Progenitor cell of endocrine pancreas (in vitro differentiated cells): ENCODE measurements at places on chromosomes 4 and X. TPM values are rescaled to one million over a fixed set of nuclear protein-coding genes. Genes with fewer than 3 reads are reported as not detected.

- no peak within 1 kb of the TSS for H3K27ac ChIP-seq
These were observed at the start of gene DGKK for GRCh38 chrX:50470103-50471031. Gene DGKK, minus strand, starts transcription at chrX:50470825. Its CDS starts 147 bp downstream, at chrX:50470678.

GRCh38 chr4:7041246-7041645 is 1.9 kb upstream of the TADA2B start:
- peaks cover 7% of the 10 kb centered on the region for H3K27me3 ChIP-seq
- no peak for DNase-seq
- peak overlapping the region; percentile 80 for H3K4me3 ChIP-seq
- H3K4me1 ChIP-seq, result peaks cover 25% of the 10 kb centered on the region
- peaks cover 2% of the 10 kb centered on the region for H3K36me3 ChIP-seq

Gene MGAT4D
- total RNA-seq, result not detected in 2 replicates

Gene OPRPN
- not detected in 2 replicates for total RNA-seq

GRCh38 chrX:115362334-115363095 is 73.0 kb downstream of the LUZP4 start:
- no peaks in the 10 kb centered on the region for H3K36me3 ChIP-seq
- H3K27me3 ChIP-seq, result no peaks in the 10 kb centered on the region
- H3K27ac ChIP-seq, result no peak overlapping the region

GRCh38 chr4:144499777-144500176 is 146.2 kb upstream of the HHIP start:
- no peak overlapping the region for H3K27ac ChIP-seq
- no peaks in the 10 kb centered on the region for H3K36me3 ChIP-seq
- no peak overlapping the region for H3K4me3 ChIP-seq
- peaks cover 3% of the 10 kb centered on the region for H3K27me3 ChIP-seq
- peaks cover 7% of the 10 kb centered on the region for H3K4me1 ChIP-seq

DNA sequence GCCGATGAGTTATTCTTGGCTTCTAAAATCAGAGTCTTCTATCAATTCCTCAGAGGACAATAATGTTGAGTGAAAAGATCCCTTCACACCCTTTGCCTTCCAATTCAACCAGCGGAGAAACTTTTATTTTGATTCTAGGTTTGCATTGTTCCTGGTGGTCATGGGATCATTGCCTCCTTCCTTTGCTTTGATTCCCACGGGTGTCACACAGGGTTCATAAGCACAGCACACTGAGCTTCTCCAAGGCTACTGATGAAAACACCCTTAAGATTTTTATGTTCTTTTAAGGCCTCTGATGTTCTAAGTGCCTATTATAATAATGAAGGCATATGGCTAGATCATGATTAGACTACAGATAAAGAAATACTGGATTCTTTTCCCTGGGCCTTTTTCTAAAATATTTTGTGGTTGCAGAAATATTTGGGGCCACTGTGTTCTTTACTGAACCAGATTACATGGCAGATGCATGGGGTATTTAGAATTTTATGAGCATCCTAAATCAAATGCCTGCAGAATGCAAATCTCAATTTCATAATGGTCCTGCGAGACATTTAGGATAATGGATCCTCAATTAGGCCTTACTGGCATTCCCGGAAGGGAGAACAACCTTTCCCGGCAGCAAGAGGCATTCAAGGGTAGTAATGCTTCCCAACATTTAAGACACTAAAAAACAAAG is 43.9 kb upstream of the FGFBP2 start:
- no peak overlapping the region for H3K4me3 ChIP-seq
- H3K36me3 ChIP-seq, result peaks cover 14% of the 10 kb centered on the region
- H3K27ac ChIP-seq, result no peak overlapping the region
- no peaks in the 10 kb centered on the region for H3K4me1 ChIP-seq

Gene WFS1
- total RNA-seq, result 31.3 and 37.9 TPM in 2 replicates

DNA sequence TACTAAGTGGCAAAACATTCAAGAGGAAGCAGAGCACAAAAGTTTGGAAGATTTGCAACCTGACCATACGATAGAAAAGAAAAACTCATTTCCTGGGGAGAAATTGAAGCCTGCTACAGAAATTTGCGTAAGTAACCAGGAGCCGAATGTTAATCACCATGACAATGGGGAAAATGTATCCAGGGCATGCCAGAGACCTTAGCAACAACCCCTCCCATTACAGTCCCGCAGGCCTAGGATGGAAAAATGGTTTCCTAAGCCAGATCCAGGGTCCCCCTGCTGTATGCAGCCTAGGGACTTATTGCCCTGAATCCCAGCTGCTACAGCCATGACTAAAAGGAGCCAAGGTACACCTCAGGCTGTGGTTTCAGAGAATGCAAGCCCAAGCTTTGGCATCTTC is 472.2 kb upstream of the KLHL4 start:
- no peak overlapping the region for H3K27ac ChIP-seq
- no peaks in the 10 kb centered on the region for H3K36me3 ChIP-seq
- H3K27me3 ChIP-seq, result no peaks in the 10 kb centered on the region
- peaks cover 5% of the 10 kb centered on the region for H3K4me1 ChIP-seq
- H3K4me3 ChIP-seq, result no peak overlapping the region

DNA sequence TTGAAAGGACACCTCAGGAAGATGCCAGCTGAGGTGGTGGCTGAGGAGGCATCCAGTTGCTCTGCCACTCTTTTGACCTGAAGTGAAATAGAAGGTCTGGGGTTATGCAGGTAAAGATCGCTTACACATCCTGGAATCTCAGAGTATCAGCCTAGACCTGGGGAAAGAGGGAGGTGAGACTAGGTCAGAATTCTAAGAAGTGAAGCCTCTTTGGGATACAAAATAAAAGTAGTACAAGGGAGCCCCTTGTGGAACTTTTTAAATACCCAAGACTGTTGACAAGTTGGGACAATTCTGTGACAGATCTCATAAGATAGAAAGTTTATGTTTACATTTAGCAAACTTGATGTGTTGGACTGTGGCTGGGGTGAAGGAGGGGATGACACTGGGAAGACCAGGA is 263.1 kb downstream of the SPRY1 start:
- no peak for DNase-seq
- no peaks in the 10 kb centered on the region for H3K27me3 ChIP-seq

GRCh38 chrX:37347420-37347819 is 1.7 kb upstream of the PRRG1 start:
- H3K27me3 ChIP-seq, result peaks cover 9% of the 10 kb centered on the region
- H3K4me3 ChIP-seq, result no peak overlapping the region

- H3K36me3 ChIP-seq, result no peaks in the 10 kb centered on the region
- DNase-seq, result no peak
- H3K4me1 ChIP-seq, result peaks cover 20% of the 10 kb centered on the region
- no peak overlapping the region for H3K4me3 ChIP-seq
- no peak overlapping the region for H3K27ac ChIP-seq
These were observed 189.6 kb downstream of the BCOR start for GRCh38 chrX:39907964-39908661.

Gene GNRHR
- total RNA-seq, result not detected in 2 replicates

DNA sequence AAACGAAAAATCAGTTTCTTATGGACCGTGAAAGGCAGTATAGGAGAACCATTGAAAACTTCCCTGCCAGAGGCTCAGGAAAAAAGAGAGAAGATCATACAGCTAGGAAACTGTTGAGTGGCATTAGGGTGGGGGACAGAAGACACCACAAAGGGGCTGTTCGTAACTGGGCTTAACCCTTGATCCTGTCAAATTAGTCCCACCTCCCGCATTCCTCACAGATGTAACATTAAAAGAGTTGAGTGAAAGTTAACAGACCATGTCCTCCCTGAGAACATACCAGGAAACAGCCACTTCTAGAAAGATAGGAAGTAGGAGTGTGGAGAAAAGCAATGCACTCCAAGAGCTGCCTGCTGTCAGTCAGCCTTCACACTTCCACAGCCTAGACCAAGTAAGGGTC is 8.7 kb downstream of the SHROOM4 start:
- H3K27ac ChIP-seq, result no peak overlapping the region
- H3K36me3 ChIP-seq, result peaks cover 1% of the 10 kb centered on the region
- H3K4me3 ChIP-seq, result no peak overlapping the region
- H3K27me3 ChIP-seq, result no peaks in the 10 kb centered on the region

Gene TMEM47
- total RNA-seq, result 16.8 and 19.1 TPM in 2 replicates

DNA sequence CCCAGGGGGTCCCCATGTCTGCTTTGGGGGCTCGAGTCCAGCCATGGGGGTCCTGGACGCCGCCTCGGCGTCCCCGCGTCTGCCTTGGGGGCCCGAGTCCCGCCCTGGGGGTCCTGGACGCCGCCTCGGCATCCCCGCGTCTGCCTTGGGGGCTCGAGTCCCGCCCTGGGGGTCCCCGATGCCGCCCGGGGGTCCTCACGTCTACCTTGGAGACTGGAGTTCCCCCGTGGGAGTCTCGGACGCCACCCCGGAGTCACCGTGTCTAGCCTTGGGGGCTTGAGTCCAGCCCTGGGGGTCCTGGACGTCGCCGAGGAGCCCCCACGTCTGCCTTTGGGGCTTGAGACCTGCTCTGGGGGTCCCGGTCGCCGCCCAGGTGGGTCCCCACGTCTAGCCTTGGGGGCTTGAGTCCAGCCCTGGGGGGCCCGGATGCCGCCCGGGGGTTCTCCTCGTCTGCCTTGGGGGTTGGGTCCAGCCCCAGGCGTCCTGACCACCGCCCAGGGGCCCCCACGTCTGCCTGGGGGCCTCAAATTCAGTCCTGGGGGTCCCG is 1.1 kb upstream of the GTPBP6 start:
- no peaks in the 10 kb centered on the region for H3K27me3 ChIP-seq
- peak overlapping the region; percentile 82 for H3K4me3 ChIP-seq
- DNase-seq, result no peak
- peaks cover 3% of the 10 kb centered on the region for H3K36me3 ChIP-seq

- H3K27me3 ChIP-seq, result no peaks in the 10 kb centered on the region
- DNase-seq, result no peak
- H3K27ac ChIP-seq, result peak overlapping the region; percentile 60
- H3K36me3 ChIP-seq, result peaks cover 5% of the 10 kb centered on the region
- H3K4me1 ChIP-seq, result peaks cover 11% of the 10 kb centered on the region
- no peak overlapping the region for H3K4me3 ChIP-seq
These were observed 60.9 kb downstream of the SLC7A11 start for GRCh38 chr4:138181287-138181686.

DNA sequence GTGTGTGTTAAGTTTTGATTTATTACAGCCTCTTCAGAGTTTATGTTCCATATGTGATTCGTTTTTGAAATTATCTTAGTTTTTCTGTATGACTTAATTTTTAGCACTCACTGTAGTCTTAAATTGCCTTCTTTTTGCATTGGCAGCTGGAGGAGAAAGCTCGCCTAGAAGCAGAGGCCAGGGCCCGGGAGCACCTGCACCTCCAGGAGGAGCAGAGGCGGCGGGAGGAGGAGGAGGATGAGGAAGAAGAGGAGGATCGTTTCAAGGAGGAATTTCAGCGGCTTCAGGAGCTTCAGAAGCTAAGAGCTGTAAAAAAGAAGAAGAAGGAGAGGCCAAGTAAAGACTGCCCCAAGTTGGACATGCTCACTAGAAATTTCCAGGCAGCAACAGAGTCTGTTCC is 56.6 kb downstream of the TNIP2 start:
- no peak overlapping the region for H3K4me3 ChIP-seq
- peaks cover 4% of the 10 kb centered on the region for H3K4me1 ChIP-seq
- peaks cover 34% of the 10 kb centered on the region for H3K36me3 ChIP-seq
- no peaks in the 10 kb centered on the region for H3K27me3 ChIP-seq
- DNase-seq, result no peak
- no peak overlapping the region for H3K27ac ChIP-seq

DNA sequence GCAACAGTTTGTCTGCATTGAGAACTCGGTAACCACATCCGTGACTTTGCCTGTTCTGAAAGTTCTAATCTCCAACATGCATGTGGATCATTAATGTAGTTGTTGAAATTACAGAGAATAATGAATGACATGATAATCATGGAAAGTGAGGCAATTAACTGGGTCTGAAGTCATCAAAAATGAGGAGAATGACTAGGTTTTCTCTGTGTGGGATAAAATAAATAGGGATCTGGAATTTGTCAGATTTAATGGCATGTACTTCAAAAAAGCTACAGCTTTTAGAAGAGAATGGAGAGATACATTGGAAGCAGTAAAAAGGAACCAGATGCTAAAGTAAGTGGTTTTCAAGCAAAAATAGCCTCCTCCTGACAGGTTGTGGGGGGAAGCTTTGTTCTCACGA is 59.3 kb downstream of the AFM start:
- peaks cover 21% of the 10 kb centered on the region for H3K4me1 ChIP-seq
- DNase-seq, result no peak
- H3K27me3 ChIP-seq, result no peaks in the 10 kb centered on the region
- H3K36me3 ChIP-seq, result no peaks in the 10 kb centered on the region
- H3K4me3 ChIP-seq, result no peak overlapping the region

GRCh38 chrX:55908661-55909212 is 191.2 kb downstream of the RRAGB start:
- no peaks in the 10 kb centered on the region for H3K27me3 ChIP-seq
- no peak for DNase-seq
- H3K4me1 ChIP-seq, result peaks cover 8% of the 10 kb centered on the region

Gene YY2
- 2.2 and 2.3 TPM in 2 replicates for total RNA-seq

DNA sequence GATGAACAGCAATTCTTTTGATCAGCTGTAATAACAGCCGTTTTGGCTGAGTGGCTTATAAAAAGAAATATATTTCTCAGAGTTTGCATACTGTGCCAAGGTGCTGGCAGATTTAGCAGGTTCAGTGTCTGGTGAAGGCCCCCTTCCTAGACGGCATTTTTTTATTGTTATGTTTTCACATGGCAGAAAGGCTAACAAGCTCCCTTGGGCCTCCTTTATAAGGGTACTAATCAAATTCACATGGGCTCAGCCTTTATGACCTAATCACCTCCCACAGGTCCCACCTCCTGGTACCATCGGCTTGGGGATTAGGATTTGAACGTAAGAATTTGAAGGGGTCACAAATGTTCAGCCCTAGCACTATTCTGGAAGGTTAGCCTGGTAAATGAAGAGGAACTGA is 431.9 kb downstream of the SPOCK3 start:
- no peaks in the 10 kb centered on the region for H3K36me3 ChIP-seq
- no peak overlapping the region for H3K4me3 ChIP-seq

Gene UGT2B10
- not detected in 2 replicates for total RNA-seq

Gene CENPI
- total RNA-seq, result 13.2 and 13.7 TPM in 2 replicates

DNA sequence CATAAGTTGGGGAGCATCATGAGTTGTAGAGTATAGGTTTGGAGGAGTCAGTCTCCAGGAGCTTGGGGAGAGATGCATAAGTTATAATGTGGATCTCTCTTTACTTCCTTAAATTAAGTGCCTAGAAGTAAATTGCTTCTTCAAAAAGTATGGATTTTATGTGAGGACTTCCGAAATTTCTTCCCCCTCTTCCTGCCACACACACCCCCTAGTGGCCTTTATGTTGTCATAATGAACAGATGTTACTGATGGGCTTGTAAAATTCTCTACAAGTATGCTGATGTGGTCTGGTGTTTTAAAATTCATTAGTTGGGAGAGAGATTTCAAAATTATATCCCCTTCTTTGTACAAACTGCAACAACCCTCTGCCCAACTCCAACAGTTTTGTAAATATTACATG is 2.3 kb upstream of the METTL14 start:
- peaks cover 13% of the 10 kb centered on the region for H3K4me1 ChIP-seq
- H3K27ac ChIP-seq, result no peak overlapping the region
- H3K36me3 ChIP-seq, result peaks cover 3% of the 10 kb centered on the region
- peaks cover 6% of the 10 kb centered on the region for H3K27me3 ChIP-seq
- no peak for DNase-seq

GRCh38 chr4:22991576-22991975 is 298.8 kb downstream of the GBA3 start:
- no peak overlapping the region for H3K27ac ChIP-seq
- H3K4me3 ChIP-seq, result no peak overlapping the region
- H3K36me3 ChIP-seq, result no peaks in the 10 kb centered on the region
- H3K4me1 ChIP-seq, result no peaks in the 10 kb centered on the region
- H3K27me3 ChIP-seq, result no peaks in the 10 kb centered on the region
- DNase-seq, result no peak

Gene EMCN
- total RNA-seq, result not detected in 2 replicates

Gene NPY5R
- 1.1 and 1.5 TPM in 2 replicates for total RNA-seq

Gene TECRL
- not detected in 2 replicates for total RNA-seq

GRCh38 chr4:82868572-82868971 is 22.4 kb downstream of the SEC31A start:
- H3K27me3 ChIP-seq, result no peaks in the 10 kb centered on the region
- no peak overlapping the region for H3K27ac ChIP-seq
- H3K4me1 ChIP-seq, result no peaks in the 10 kb centered on the region
- DNase-seq, result no peak
- no peak overlapping the region for H3K4me3 ChIP-seq
